Osteoblast (primary cell): ENCODE measurements at places on chromosomes 16 and 17. TPM values are rescaled to one million over a fixed set of nuclear protein-coding genes. Genes with fewer than 3 reads are reported as not detected.

DNA sequence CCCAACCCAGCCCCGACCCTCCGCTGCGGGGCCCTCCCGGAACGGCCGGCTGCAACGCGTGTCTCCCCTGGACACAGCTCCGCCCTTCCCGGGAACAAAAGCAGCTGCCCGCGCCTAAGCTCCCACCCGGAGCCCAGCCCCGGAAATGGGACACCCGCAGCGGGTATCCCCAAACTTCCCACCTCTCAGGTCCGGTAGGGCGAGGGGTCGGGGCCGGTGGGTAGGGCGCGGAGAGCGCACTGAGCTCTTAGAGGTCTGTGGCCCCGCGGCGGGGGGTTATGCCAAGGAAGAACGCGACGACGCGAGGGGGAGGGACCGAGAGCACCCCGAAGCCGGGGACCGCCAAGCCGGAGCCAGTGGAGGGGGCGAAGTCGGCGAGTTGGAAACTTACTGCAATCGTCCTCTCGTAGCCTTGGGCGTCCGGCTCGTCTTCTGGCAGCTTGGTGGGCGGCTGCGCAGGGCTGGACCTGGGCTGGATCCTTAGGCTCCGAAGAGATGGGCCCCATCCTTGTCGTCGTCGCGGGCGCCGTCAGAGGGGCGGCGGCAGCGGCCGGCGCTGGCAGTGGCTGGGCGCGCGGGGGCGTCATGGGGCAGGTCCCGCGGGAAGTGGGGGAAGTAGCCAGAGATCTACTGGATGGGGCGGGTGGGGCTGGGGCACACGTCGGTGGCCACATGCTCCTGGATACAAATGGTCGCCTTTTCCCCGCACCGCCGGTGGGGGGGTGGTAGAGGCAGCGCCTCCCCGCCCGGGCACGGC is 6.9 kb downstream of the USP6 start:
- no peak for DNase-seq
- H3K27me3 ChIP-seq, result peaks cover 20% of the 10 kb centered on the region
- no peaks in the 10 kb centered on the region for H3K36me3 ChIP-seq

DNA sequence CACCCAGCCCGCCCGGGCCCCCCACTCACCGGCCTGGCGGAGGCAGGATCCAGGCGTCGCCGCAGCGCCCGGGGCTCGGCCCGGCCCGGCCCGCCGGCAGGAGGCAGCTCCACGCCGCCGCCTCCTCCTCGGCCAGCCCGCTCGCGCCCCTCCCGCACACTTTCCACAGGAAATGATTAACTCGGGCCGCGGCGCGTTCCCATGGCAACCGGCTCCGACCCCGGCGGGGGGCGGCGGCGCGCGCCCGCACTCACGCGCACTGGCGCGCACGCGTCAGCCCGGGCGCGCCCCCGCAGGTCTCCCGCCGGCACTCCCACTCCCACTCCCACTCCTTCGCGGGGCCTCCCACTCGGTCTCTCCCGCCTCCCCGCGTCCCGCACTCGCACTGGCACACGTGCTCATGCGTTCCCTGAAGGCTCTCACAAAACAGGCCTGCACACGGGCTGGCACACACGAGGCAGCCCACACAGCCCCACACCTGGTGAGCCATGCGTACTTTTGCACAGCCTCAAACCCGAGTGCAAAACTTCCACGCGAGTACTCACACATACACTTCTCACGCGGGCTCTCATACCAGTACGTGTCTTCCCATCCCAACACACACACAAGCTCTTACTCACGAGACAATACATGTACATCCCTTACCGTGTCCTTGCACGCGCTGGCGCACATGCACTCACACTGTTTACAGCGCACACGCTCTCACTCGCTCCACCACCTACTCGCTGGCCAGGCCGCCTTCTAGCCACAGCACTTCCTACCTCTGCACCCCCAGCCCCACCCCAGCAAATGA is at the start of gene KIFC3:
TSS of gene KIFC3 (minus strand) at position 151 of the 793 bp plus-strand sequence. CDS start 4,248 bp downstream, outside the sequence.
- peak within 1 kb of the TSS; percentile 81 for H3K27ac ChIP-seq
- DNase-seq, result peak; percentile 98
- H3K4me3 ChIP-seq, result peak within 1 kb of the TSS; percentile 88

GRCh38 chr17:79830303-79830702 is 8.9 kb downstream of the CBX4 start:
- no peak overlapping the region for H3K4me3 ChIP-seq
- H3K36me3 ChIP-seq, result peaks cover 12% of the 10 kb centered on the region
- H3K4me1 ChIP-seq, result peaks cover 6% of the 10 kb centered on the region
- H3K27me3 ChIP-seq, result no peaks in the 10 kb centered on the region

Gene GPR179
- total RNA-seq, result not detected in 2 replicates

GRCh38 chr16:8600144-8600775 is 9.9 kb upstream of the TMEM114 start:
- no peak overlapping the region for H3K4me3 ChIP-seq
- no peaks in the 10 kb centered on the region for H3K36me3 ChIP-seq

- peaks cover 6% of the 10 kb centered on the region for H3K4me1 ChIP-seq
- peak; percentile 80 for DNase-seq
- H3K27ac ChIP-seq, result no peak overlapping the region
- peaks cover 6% of the 10 kb centered on the region for H3K36me3 ChIP-seq
Observed at GRCh38 chr17:79075861-79076406, 1.3 kb downstream of the ENGASE start.

DNA sequence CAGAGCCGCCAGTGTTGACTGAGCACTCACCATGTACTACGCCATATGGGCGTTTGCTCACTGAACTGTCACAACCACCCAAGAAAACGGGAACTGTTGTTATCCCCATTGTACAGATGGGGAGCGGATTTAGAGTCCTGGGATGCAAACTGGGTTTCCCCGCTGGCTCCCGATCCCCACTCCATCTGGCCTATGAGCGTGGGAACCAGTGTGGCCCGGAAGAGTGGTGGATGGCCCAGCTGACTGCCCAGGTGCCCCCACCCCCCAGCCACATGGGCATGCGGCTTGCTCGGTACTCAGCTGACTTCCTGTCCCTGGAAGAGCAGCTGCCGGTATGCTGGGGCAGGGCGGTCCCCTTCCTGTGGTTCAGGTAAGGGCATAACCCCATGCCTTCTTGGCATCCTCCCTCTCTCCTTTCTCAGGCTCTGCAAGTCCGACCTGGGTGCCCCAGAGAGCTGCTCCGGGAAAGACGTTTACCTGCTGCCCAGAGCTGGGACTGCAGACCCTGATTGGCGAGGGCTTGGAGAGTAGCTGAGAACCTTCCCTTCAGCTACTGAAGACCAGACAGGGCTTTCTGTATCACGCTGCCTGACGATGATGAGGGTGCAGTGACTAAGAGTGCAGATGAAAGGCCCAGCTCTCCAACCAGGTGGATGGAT is 16.2 kb downstream of the SOCS3 start:
- H3K4me1 ChIP-seq, result peaks cover 26% of the 10 kb centered on the region
- no peaks in the 10 kb centered on the region for H3K27me3 ChIP-seq
- H3K4me3 ChIP-seq, result peak overlapping the region; percentile 71
- no peaks in the 10 kb centered on the region for H3K36me3 ChIP-seq

DNA sequence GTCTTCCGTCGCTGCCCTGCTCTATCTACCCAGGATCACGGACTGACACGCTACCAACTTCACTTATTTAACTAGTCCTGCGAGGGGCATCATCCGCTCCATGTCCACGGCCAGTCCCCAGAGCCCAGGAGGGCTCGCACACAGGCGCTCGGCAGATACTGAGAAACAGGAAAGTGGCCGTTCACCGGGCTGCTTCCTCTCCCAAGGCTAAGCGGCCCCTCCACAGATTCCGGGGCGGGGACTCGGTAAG is 388 bp downstream of the OXLD1 start:
- peak; percentile 90 for DNase-seq
- H3K27ac ChIP-seq, result peak overlapping the region; percentile 74
- no peaks in the 10 kb centered on the region for H3K27me3 ChIP-seq
- H3K36me3 ChIP-seq, result peaks cover 16% of the 10 kb centered on the region

DNA sequence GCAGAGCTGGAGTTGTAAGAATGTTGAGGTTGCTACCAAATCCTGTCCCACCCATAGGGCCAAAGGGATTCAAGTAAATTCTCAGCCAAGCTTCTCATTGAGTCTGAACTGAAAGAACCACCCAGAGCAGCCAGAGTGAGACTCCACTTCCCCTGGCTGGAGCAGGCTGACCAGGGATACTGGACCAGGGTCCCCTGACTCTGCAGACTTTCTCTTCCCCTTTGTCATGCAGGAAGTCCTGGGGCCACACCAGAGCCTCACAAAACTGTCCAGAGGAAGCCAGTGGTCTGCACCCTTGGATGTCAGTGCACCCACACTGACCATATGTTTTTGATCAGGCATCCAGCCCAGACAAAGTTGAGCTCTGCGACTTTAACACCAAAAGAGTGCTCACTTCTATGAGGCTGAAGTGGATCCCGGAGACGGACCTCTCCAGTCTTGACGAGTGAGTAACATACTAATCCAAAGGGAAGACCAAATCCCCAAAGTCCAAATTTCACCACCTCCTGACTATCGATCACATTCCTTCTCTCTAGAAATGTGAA is 4.1 kb downstream of the NXN start:
- peaks cover 3% of the 10 kb centered on the region for H3K36me3 ChIP-seq
- peaks cover 29% of the 10 kb centered on the region for H3K4me1 ChIP-seq
- H3K27ac ChIP-seq, result peak overlapping the region; percentile 11
- no peaks in the 10 kb centered on the region for H3K27me3 ChIP-seq
- DNase-seq, result peak; percentile 91

Gene FNDC8
- total RNA-seq, result not detected in 2 replicates

GRCh38 chr16:20515688-20516090 is 60.5 kb downstream of the ACSM2B start:
- no peaks in the 10 kb centered on the region for H3K27me3 ChIP-seq
- H3K4me1 ChIP-seq, result no peaks in the 10 kb centered on the region
- peak; percentile 14 for DNase-seq
- H3K36me3 ChIP-seq, result no peaks in the 10 kb centered on the region

- H3K27ac ChIP-seq, result peak overlapping the region; percentile 100
- no peaks in the 10 kb centered on the region for H3K27me3 ChIP-seq
- peaks cover 10% of the 10 kb centered on the region for H3K36me3 ChIP-seq
- peak; percentile 36 for DNase-seq
Observed at GRCh38 chr17:42518755-42519545, 17.1 kb upstream of the NAGLU start.

DNA sequence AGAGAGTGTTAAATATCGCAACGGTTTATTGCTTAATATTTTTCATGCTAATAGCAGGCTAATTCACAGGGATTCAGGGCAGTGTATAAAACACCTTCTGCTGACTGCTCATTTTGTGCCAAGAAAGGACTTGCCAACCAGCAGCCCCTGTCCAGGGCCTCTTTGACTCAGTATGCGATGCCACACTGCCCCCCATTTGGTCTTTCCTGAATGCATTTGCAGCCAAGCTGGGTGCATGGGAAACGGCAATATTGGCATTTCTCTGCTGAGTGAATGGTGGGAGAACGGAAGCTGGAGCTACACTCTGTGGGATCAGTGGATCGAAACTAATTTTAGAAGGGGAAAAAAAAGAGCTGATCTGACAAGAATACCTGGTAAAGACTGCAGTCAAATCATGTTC is 152.9 kb upstream of the C16orf82 start:
- H3K4me1 ChIP-seq, result no peaks in the 10 kb centered on the region
- no peaks in the 10 kb centered on the region for H3K36me3 ChIP-seq
- H3K27me3 ChIP-seq, result no peaks in the 10 kb centered on the region
- DNase-seq, result no peak
- H3K4me3 ChIP-seq, result no peak overlapping the region

DNA sequence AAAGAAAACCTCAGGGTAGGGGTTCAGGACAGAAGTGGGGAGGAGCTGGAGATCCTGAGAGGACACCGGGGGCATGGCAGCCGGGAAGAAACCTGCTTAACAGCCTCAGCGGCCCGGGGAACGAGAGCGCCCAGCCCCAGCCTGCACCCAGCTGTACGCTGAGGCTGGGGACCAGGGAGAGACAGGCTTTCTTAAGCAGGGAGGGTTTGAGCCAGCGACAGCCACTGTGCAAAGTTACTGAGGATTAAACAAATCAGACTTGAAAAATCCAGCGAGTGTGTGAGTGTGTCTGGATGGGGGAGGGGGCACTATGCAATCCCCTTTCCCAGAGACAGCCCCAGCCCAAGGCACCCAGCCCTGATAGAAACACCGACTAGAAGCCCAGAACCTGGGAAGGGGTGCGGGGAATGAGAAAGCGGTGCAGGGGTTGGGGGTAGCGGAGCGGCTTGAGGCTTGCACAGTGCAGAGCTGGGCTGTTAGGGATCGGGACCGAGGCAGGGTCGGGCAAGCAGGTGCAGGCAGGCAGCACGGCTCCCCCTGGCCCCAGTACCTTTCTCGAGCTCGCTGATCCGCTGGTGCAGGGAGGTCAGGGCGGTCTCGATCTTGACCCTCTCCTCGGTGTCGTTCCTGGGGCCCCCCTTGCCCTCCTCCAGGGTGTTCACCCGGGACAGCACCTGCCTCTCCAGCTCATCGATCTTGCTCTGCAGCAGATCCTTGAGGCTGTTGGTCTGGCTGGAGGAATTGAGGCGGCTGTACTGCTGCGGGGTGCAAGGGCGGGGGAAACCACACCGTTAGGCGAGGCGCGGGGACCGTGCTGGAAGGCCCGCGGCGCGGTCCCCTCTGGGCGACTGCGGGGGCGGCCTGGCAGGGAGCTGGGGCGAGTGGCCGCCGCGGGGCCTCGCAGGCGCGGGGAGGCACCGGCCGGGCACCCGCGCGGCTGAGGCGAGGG is 1.2 kb downstream of the NPTX1 start:
- H3K4me1 ChIP-seq, result no peaks in the 10 kb centered on the region
- peaks cover 90% of the 10 kb centered on the region for H3K27me3 ChIP-seq
- peak; percentile 92 for DNase-seq
- H3K27ac ChIP-seq, result no peak overlapping the region

DNA sequence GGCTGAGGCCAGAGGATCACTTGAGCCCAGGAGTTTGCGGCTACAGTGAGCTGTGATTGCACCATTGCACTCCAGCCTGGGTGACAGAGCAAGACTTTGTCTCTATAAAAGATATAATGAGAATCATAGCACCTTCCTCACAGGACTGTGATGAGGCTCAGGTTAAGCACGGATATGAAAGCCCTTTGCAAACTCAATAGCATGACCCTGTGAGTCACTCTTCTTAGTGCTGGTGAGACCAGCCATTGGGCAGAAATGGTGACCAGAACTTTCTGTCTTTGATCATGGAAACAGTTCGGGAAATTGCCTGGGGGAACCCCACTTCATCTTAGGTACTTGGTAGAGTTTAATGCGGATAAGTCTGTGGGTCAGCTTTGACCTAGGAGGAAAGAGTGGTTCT is 144.2 kb downstream of the PRKCB start:
- no peaks in the 10 kb centered on the region for H3K27me3 ChIP-seq
- no peak for DNase-seq
- no peak overlapping the region for H3K27ac ChIP-seq
- H3K4me1 ChIP-seq, result no peaks in the 10 kb centered on the region

Gene C17orf78
- not detected in 2 replicates for total RNA-seq

DNA sequence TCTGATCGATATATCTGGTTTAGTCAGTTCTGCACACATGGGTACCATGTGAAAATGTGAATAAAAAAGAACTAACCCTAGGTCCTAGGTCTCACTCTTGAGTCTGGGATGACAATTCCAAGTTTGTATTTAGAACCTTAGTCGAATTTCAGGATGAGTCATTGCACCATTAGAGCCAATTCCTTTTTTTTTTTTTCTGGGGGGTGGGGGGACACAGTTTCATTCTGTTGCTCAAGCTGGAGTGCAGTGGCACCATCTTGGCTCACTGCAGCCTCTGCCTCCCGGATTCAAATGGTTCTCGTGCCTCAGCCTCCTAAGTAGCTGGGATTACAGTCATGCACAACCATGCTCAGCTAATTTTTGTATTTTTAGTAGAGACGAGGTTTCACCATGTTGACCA is 41.6 kb downstream of the SPAG9 start:
- H3K36me3 ChIP-seq, result peaks cover 19% of the 10 kb centered on the region
- no peaks in the 10 kb centered on the region for H3K27me3 ChIP-seq
- no peak overlapping the region for H3K27ac ChIP-seq
- no peak for DNase-seq
- H3K4me3 ChIP-seq, result no peak overlapping the region
